ENCODE measurements at places on chromosomes 16 and 17.
A peak's percentile ranks its signal among the peaks of the same experiment; 100 is the strongest.

DNA sequence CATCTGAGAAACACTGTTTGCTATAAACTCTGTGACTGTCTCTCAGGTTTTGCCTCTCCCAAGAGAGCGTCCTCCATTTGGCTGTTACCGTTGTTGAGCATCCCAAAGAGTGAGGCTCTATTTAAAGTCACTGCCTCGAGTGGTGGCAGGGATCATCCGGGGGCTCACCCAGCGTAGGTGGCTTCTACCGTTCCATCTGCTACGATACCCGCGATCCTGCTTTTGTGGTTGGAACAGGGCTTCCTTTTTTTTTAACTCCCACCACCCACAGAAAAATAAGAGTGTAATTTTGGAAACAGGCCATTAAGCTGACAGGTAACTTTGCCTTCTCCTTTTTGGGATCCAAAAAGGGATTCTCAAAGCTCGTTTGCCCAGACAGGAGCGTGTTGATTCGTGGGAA lies 36.4 kb downstream of the KNOP1 start:
- DNase-seq: no peak

GRCh38 chr16:85995541-85996423 lies 96.8 kb downstream of the IRF8 start:
- peak; percentile 8 for DNase-seq

DNA sequence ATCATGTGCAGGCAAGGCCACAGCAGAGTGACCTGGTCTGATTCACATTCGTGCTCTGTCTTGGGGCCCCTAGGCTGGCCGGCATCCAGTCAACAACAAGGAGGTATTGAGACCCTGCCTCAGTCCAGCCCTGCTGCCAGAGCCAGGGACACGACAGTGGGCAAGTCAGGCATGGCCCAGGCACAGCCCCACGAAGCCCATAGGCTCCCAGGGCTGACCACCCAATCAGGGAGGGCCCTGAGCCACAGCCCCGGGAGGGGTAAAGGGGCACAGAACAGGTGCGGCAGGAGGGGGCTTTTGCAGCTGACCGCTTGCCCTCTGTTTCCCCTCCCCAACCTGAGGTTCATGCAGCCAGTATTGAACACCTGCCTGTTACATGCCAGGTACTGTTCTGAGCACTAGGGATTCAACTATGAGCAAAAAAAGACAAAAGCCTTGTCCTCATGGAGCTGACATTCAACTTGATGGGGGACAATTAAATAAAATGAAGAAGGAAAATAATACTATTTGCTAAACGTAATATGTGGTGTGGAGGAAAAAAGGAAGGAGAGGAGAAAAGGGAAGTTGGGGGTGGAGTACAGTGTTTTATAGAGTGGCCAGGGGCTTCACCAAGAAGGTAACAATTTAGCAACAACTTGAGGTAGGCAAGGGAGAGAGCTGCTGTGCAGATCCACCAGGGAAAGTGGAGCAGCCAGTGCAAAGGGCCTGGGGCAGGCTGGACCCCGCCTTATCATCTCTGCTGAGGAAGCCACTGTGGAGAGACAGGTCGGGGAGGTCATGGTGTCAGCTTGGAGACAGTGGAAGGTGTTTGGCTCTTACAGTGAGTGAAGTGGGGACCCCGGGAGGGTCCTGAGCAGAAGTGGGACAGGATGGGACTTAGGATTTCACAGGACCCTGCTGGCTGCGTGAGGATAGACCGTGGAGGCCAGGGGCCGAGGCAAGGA lies 6.1 kb downstream of the DRC3 start:
- no peak for DNase-seq

DNA sequence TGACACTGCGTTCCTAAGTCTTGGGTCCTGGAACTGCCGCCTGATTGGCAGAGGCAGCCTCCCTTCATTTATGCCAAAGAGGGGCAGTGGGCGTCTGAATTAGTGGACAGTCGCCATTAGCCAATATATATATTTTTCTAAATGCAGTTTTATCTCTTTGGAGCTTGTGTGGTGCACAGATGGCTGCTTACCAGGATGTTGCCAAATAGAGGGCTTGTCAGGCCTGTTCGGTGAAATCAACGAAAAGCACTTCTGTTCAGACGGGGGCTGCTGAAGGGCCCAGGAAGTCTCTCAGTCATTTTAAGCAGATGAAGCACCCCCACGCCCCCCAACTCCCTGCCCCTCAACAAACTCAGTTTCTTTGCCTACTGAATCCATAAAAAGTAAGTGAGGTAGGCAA lies 66.0 kb downstream of the RAP1GAP2 start:
- no peak for DNase-seq

DNA sequence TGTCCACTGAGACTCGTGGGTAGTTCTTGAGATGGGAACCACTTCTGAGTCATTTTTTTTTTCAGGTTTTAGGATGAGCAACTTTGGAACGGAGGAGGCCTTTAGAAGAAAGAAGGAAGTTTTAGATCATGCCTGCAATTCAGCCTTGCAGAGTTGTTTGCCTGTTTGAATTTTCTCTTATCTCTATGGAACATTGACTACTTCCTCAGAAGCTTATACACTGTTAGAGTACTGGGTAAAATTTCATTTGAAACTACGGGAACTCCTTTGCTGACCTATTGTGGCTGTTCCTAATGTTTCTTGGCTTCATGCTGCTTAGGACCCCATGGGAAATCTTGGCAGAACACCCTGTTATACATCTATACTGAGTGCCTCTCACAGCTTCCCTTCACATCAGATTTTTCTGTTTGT lies 70.8 kb downstream of the MAP2K6 start:
- DNase-seq: no peak

- no peak for DNase-seq
Measured at GRCh38 chr17:47697906-47698711, 4.1 kb downstream of the TBKBP1 start.

- no peak for DNase-seq
Measured at GRCh38 chr16:28279006-28279405, 13.3 kb upstream of the SBK1 start.

- no peak for DNase-seq
Measured at GRCh38 chr16:68272507-68273209, 8.3 kb downstream of the SLC7A6 start.

- DNase-seq: no peak
Measured at GRCh38 chr16:57264950-57265371, 19.5 kb downstream of the PLLP start.
